Suppressor macrophage (primary cell): ENCODE measurements at places on chromosomes 6 and 20.

DNA sequence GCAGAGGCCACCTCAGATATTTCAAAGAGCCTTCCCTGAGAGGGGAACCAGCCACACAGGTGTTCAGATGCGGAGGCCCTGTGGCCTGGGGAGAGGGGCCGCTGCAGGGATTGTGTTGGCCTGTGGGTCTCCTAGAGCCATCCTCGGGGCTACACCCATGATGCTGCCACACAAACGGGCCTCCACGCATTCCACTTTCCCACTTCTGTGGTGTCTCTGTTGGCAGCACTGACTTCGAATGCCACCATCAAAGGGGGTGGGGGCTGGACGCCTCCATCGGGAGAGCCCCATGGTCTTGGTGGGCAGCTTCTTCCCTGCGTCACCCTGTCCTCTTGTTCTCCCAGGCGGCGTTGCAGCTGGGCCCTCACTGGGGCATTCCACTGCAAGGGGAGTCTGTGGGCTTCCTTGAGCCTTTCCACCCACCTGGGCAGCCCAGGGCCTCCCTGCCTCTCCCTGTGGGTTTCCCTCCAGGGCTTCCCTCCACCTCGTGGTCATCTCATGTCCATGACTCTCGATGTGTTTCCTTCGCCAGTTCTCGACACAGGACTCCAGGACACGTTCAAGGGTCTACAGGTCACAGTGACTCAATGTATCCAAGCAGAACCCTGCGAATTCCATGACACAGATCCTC, 145.5 kb downstream of the ERMARD start:
- no peak for DNase-seq

- no peak for DNase-seq
These were observed 4.5 kb downstream of the GJA1 start for GRCh38 chr6:121439926-121440325.

DNA sequence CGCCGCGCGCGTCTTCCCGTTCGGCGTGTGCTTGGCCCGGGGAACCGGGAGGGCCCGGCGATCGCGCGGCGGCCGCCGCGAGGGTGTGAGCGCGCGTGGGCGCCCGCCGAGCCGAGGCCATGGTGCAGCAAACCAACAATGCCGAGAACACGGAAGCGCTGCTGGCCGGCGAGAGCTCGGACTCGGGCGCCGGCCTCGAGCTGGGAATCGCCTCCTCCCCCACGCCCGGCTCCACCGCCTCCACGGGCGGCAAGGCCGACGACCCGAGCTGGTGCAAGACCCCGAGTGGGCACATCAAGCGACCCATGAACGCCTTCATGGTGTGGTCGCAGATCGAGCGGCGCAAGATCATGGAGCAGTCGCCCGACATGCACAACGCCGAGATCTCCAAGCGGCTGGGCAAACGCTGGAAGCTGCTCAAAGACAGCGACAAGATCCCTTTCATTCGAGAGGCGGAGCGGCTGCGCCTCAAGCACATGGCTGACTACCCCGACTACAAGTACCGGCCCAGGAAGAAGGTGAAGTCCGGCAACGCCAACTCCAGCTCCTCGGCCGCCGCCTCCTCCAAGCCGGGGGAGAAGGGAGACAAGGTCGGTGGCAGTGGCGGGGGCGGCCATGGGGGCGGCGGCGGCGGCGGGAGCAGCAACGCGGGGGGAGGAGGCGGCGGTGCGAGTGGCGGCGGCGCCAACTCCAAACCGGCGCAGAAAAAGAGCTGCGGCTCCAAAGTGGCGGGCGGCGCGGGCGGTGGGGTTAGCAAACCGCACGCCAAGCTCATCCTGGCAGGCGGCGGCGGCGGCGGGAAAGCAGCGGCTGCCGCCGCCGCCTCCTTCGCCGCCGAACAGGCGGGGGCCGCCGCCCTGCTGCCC, 1.1 kb downstream of the SOX4 start:
- peak; percentile 91 for DNase-seq

DNA sequence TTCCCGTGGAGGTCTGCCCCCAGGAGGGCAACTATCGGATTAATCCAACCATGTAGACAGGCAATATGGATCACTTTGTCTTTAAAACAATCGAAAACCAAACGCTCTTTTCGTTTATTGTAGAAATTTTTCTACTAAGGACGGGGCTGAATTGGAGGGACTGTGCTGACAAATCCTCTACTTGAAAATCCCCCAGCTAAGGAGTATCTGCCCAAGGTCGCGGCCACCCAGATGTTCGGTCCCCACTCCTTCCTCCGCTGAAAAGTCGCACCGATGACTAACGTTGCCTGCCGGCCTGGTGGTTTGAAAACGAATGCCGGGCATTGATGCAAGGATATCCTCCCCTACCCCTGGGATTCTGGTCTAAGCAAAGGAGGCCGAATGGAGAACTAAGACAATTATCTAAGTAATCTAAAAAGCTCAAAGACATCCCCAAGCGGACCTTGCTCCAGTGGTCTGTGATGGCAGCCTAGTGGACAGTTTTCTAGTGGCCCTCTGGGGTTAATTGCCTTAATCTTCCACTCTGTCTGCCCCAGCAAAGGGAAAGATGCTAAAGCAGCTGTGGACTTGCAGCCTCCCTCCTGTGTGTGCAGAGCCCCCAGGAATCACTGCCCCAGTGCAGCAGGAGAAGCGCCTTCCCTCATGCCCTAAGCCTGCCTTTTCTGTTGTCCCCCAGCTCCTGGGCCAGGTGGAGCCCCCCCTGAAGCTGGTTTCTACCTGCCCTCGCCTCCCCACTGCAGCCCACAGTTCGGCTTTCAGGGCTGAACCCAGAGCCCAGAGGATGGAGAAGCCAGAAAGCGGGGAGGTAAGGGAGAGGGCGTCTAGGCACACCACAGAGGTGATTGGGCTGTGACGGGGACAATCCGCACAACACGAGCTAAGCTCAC, 3.6 kb upstream of the FOXC1 start:
- DNase-seq = peak; percentile 15

- peak; percentile 23 for DNase-seq
These were observed 20.5 kb upstream of the LTV1 start for GRCh38 chr6:143822584-143823024.

DNA sequence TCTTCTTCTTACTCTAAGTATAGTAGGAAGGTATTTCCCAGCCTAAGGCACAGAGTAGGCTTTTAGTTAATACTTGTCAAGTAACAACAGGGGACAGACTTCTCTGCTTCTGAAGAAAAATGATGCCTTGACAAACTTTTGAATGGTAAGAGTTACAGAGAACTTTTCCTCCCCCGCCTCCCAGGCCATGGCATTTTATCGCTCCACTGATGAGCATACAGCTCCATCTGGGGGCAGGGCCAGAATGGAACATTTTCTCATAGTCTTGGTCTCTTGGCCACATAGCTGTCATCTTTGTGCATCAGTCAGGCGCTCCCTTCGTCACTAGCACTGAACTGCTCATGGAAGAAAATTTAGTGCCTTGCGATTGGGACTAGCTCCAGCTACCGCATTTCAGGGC, 1066.8 kb upstream of the CITED2 start:
- DNase-seq = peak; percentile 46

GRCh38 chr6:3529232-3529631, 72.4 kb upstream of the SLC22A23 start:
- no peak for DNase-seq

DNA sequence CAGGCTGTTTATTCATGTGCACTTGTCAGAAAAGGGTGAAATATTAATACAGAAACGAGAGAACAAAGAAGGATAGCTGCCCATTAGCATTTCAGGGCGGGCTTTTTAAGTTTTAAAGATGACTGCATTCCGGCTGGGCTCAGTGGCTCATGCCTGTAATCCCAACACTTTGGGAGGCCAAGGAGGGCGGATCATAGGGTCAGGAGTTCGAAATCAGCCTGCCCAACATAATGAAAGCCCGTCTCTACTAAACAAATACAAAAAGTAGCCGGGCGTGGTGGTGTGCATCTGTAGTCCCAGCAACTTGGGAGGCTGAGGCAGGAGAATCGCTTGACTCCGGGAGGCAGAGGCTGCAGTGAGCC, 130.5 kb downstream of the HFE start:
- peak; percentile 47 for DNase-seq

GRCh38 chr6:75946146-75946831, 126.2 kb downstream of the IMPG1 start:
- DNase-seq = no peak

- no peak for DNase-seq
These were observed 488.9 kb upstream of the CITED2 start for GRCh38 chr6:139863346-139863745.

- DNase-seq = peak; percentile 51
These were observed 573 bp downstream of the SNX3 start for GRCh38 chr6:108260126-108260808.

GRCh38 chr20:62489186-62489931, 13.6 kb upstream of the GATA5 start:
- DNase-seq = no peak

- DNase-seq = peak; percentile 69
These were observed 41.7 kb downstream of the SLC24A3 start for GRCh38 chr20:19253916-19254820.

- no peak for DNase-seq
These were observed 243.0 kb upstream of the FOXQ1 start for GRCh38 chr6:1068905-1069304.

DNA sequence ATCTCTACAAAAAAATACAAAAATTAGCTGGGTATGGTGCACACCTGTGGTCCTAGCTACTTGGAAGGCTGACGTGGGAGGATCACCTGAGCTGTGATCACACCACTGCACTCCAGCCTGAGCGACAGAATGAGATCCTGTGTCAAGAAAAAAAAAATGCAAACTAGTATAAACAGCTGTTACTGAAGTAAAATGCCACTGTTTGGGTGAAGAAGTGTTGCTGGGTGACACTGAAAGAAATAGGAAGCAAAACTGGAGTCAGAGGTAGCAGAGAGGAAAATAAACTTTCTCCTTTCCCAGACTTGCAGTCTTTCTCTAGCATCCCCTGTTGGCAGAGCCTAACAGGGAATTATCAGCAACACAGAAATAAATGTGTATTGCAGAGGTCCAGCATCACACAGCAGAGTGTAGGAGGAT, 241.2 kb upstream of the PREP start:
- DNase-seq = peak; percentile 33

DNA sequence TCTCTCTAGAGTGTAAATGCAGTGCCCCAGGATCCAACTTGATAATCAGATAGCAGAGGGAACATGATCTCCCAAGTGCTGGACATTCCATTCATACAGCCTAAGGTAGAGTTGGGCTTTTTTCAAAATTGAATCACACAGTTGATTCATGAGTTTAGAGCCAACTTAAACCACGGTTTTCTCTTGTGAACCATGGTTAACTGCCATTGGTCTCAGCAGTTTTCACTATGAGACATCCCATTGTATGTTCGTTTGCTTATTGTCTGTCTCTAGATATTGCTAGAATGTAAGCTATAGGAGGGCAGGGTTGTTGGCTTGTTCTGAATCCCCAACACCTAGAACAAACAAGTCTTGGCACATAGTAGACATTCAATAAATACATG, 37.2 kb upstream of the TAF8 start:
- no peak for DNase-seq

- DNase-seq = no peak
These were observed 1.4 kb upstream of the TIAM2 start for GRCh38 chr6:154993710-154994109.

GRCh38 chr6:10626154-10626741, 68.2 kb downstream of the C6orf52 start:
- no peak for DNase-seq

DNA sequence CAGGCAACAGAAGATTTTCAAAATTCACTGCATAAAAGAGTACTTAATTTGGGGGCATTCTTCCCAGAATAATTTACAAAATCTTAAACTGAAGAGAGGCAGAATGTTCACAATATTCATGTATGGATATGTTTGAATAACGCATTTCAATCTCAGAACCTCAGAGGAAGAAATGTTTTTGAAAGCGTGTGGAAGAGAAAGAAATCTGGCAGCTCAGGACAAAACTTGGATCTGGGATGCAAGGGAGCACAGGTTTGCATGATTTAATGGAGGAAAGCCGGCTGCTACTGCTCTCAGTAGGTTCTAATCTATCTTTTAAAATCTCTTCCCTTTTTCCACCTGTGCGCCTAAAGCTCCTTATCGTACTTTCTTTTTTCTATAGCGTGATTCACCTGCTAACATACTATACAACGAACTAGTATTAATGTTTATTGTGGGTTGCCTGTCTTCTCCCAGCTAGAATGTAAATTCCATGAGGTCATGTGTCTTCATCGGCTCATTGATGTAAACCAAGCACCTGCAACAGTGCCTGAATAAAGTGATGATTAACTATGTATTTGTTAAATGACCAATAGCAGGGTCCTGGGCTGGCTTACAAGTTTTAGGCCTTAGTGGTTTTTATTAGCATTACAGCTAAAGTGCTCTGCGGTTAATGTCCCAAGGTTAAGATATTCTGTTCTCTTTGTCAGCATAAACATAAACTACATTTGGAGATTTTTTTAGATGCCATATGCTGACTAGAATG, 15.3 kb downstream of the PRL start:
- no peak for DNase-seq

DNA sequence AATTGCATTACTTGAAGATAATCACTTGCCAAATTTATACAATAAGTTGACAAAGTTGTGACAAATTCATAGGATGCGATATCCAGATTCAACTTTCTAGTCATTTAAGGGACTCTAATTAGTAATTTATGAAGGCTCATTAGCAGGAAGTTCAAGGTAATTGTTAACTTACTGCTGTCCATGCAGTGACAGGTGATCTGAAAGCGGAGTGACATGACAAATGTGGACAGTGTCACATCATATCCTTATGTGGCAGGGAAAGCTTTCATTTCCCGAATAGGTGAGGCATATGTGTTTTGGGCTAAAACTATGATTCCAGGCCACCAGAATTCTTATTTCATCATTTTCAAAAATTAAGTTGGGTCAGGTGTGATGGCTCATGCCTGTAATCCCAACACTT, 115.9 kb upstream of the BMP2 start:
- no peak for DNase-seq

GRCh38 chr6:45532721-45533210, 155.0 kb upstream of the SUPT3H start:
- no peak for DNase-seq

DNA sequence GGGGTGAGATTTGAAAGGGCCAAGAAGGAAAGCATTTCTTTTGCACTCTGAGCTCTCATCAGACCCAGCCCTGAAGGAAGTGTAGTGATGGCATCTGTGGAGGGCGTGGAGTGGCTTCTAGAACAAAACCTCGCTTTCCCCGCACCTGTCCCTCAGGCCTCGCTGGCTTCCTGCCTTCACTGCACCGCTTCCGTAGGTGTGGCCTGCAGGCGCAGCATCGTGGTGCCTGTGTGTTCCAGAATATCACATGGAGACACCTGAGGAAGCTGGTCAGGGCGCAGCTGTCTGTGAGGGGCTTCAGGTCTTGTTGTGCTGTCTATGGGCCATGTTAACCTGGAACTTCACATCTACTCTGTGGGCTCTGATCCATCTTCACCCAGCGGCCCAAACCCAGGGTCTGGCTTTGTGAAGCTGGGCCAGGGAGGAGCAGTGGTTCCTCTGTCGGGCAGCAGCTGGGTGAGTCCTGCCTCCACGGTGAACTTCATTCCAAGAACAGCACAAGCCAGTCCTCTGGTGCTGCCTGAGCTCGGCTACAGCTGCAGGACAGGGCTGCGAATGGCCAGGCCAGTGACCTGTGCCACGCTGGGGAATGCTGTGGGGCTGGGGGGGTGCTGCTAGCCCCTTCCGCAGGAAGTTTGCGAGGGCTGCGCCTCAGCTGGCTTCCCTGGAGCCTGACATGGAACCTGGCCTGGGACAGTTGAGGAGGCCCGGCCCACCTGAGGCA, 40.9 kb downstream of the DSTN start:
- no peak for DNase-seq
